ENCODE measurements at places on chromosomes 6 and 20.

DNA sequence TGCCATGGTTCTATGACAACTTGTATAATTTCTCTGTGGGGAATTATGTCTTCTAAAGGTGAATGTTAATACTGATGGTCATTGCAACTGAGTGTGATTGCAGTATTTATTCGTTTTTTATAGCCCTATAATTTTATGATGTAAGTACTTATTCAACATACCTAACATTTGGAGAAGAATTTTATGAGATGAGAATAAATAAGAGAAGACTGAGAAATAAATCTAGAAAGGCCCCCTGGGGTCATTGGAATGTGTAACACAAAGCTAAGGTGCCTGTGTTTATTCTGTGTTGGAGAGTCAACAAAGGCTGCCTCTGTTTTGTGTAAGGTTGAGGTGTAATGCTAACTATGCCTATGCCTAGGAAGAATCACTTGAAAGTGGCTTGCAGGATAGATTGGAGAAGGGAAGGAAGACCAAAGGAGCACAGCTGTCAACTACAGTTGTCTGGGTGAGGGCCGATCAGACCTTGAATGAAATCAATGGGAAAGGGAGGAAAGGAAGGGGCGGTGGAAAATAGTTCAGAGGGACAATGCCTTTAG lies 1076.7 kb downstream of the KIF16B start:
- no peak for DNase-seq

- DNase-seq = no peak
These were observed 320.4 kb downstream of the LAMA2 start for GRCh38 chr6:129203190-129203900.

- no peak for DNase-seq
These were observed 42.8 kb downstream of the MCHR2 start for GRCh38 chr6:99951016-99951805.

- DNase-seq = no peak
These were observed 6.5 kb downstream of the PTPRK start for GRCh38 chr6:128513878-128514277.

DNA sequence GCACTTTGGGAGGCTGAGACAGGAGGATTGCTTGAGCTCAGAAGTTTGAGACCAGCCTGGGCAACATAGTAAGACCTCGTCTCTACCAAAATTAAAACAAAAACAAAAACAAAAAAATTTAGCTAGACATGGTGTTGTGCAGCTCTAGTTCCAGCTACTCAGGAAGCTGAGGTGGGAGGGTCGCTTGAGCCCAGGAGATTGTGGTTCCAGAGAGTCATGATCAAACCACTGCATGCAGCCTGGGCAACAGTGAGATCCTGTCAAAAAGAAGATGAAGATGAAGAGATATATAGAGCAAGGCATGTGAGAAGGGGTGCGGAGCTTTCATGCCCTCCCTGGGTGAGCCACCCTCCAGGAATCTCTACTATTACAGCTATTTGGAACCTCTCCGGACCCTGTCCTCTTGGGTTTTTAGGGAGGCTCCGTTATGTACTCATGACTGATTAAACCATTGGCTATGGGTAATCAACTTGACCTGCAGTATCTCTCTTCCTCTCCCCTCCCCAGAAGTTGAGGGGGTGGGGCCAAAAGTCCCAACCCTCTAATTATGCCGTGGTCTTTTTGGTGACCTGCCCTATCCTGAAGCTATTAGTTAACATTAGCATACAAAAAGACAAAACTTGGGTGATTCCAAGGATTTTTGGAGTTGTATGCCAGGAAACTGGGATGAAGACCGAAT lies 9.0 kb downstream of the POLH start:
- no peak for DNase-seq

GRCh38 chr6:139194740-139195139 lies 59.9 kb downstream of the HECA start:
- DNase-seq = no peak

- DNase-seq = no peak
These were observed 89.0 kb upstream of the TOP1 start for GRCh38 chr20:40939667-40940066.

DNA sequence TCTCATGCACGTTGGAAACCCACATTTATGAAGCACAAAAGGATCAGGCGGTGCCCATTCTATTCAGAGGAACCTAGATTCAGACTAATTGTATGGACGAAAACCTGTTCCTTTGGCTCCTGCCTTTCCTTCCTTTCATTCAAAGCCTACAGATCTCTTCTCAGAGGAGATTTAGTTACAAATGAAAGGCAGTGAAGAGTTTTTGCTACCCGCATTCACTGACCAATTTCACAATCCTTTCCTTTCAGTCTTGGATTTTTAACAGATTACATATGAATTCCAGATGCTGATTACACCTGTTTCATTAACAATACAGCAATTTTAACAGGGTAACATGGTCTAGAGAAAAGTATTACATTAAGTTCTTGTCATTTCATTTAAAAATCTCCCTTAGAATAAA lies 32.0 kb downstream of the TMEM242 start:
- no peak for DNase-seq

DNA sequence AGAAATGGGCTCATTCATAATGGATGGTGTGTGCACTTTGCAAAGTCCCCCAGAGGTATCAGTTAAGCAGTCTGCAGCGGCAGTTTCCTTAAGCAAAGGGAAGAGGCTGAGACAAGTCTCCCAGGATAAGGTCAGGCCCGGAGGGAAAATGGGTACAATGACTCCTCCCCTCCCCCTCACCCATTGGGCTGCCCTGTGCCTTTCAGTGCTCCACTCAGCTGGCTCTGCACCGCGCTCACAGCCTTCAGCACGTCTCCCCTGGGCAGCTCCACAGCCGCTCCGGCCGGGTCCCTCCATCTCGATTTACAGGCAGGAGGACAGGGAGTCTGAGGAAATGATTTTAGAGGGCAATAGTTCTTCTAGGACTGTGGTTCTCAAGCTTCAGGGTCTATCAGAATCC lies 264.8 kb downstream of the LRFN2 start:
- DNase-seq = no peak

DNA sequence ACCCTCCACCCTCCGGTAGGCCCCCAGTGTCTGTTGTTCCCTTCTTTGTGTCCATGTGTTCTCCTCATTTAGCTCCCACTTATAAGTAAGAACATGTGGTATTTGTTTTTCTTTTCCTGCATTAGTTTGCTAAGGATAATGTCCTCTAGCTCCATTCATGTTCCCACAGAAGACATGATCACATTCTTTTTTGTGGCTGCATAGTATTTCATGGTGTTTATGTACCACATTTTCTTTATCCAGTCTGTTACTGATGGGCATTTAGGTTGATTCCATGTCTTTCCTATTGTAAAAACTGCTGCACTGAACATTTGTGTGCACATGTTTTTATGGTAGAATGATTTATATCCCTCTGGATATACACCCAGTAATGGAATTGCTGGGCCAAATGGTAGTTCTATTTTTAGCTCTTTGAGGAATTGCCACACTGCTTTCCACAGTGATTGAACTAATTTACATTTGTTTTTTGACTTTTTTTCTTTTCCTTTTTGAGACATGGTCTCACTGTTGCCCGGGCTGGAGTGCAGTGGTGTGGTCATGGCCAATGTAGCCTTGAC lies 4.5 kb downstream of the KPNA5 start:
- no peak for DNase-seq

- no peak for DNase-seq
These were observed 31.2 kb upstream of the HBS1L start for GRCh38 chr6:135085700-135086413.

- no peak for DNase-seq
These were observed 173.4 kb downstream of the BMP7 start for GRCh38 chr20:57092900-57093530.

DNA sequence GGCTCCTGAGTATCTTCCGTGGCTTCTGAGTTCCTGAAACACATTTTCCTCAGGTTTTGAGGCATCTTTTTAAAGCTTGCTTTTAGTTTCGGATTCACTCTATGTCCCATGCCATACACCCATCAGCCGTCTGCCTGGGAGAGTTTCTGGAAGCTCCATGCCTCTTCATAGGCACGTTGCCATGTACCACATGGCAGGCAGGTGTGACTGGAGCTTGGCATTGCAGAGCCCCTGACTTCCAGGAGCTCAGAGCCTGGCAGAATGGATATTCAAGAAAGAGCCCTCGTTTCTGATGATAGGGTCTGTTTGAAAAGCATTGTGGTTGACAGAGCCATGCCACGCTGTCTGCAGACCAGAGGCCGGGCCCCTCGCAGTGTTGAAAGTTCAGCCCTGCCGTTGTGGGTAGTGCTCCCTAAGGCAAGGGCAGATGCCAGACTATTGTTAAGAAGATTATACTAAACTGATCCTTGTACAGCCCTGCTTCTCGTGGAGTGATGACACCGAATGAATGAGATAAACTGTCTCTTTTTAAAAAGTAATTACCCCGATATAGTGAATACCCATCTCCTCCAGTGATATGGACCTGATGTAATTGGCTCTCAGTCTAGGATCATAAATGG lies 100.0 kb downstream of the RPP40 start:
- DNase-seq = no peak

- DNase-seq = no peak
These were observed 52.3 kb upstream of the L3MBTL3 start for GRCh38 chr6:129966125-129966524.

GRCh38 chr6:17149571-17149970 lies 47.7 kb downstream of the STMND1 start:
- no peak for DNase-seq

DNA sequence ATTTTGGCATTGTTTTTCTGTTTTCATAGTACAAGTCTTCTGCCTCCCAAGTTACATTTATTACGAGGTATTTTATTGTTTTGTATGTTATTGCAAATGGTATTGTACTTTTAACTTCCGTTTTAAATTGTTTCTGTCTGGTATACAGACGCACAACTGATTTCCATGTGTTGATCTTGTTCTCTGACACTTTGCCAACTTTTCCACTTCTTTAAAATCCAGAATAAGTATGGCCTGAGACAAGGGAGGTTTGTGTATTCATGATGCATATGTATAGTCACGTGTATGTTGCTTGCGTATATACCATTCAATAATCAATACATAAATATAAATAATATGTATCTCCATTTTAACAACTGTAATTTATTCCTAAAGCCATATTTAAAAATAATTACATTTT lies 41.2 kb downstream of the THBS2 start:
- no peak for DNase-seq

GRCh38 chr20:24490598-24490997 lies 21.2 kb downstream of the SYNDIG1 start:
- no peak for DNase-seq

DNA sequence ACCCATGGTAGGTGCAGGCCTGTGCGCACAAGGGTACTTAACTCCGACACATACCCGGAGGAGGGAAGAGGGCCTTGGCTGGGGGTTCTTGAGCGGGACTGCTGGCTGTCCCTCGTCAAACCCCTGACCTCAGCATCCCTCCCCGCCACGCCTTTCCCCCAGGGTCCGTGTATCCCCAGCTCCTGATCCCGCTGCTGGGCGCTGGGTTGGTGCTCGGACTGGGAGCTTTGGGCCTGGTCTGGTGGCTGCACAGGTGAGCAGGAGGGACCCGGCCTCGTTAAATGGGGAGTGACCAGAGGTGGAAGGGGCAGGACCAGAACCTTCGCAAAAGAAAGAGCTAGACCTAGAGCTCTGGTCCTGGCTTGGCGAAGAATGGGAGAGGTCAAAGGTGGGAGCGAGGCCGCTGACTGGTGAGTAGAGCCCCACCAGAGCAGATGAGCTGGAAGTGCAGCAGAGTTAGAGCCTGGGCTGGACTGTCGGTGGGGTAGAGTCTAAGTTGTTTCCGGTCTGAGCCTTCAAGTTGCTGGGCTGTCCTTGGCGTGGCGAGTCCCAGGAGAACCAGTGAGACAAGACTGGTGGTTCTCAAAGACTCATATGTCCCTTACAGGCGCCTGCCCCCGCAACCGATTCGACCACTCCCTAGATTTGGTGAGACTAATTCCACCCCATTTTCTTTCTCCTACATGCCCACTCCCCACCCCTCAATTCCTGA lies 963 bp downstream of the MPIG6B start:
- DNase-seq = no peak

GRCh38 chr20:48669946-48670605 lies 157.7 kb downstream of the PREX1 start:
- DNase-seq = no peak

DNA sequence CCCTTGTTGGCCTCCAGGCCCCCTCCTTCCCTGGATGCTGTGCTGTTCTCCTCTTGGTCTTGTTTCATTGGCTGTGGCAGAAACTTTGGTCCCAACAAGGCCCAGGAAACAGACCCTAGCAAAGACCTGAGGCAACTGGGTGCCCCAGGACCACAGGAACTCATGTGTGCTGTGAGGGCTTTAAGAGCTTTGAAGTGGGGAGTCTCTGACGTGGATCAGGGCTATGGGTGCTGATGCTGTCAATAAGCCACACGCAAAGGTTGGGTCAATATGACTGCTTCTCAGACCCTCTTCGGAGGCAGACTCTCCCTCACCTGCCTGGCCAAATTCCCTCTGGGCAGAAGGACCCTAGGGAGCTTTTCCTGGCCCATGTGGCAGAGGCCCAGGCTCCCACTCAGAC lies 91.5 kb upstream of the MLN start:
- DNase-seq = no peak

GRCh38 chr6:107228754-107229153 lies 113.4 kb upstream of the BEND3 start:
- DNase-seq = no peak

DNA sequence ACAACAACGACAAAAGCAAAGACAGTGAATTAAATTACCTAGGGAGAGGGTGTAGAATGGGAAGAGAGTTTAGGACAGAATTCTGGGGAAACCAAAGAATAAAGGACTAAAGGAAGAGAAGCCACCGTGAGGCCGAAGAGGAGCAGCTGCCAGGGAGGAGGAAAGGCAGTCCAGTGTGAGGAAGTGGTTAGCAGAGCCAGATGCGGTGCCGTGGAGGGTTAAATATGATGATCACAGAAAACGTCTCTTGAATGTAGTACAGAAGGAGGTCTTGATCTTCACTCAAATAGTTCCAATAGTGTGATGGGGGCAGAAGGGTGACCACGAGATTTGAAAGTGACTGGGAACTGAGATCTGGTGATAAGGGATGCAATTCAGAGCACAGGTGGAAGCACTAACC lies 67.7 kb downstream of the TMEM244 start:
- no peak for DNase-seq

DNA sequence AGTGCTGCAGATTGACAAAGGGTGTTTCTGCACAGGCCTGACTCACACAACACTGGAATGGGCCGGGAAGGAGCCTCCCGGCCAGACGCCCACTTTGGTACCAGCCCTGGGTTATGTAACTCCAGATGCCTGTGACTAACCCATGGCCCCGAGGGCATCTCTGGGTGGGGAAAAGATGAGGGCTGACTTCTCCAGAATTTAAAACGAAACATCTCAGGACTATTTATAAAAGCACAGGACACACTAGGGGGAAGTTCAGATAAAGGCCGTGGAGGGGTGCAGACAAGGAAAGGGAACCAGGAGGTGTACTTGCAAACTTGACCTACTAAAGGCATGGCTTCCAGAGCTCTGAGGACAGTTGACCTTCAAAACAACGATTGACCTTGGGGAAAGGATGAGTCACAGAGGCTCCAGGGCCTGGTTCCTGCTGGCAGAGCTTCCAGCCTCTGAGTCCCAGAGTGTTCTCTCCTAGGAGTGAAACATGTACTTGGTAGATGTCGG lies 196.9 kb downstream of the NFATC2 start:
- no peak for DNase-seq

- no peak for DNase-seq
These were observed 41.4 kb upstream of the ANGPT4 start for GRCh38 chr20:957544-957943.

- peak; percentile 14 for DNase-seq
These were observed 136.7 kb downstream of the AIG1 start for GRCh38 chr6:143197377-143197776.
